Kidney glomerular epithelial cell (primary cell): ENCODE measurements at places on chromosomes 12 and 14.

DNA sequence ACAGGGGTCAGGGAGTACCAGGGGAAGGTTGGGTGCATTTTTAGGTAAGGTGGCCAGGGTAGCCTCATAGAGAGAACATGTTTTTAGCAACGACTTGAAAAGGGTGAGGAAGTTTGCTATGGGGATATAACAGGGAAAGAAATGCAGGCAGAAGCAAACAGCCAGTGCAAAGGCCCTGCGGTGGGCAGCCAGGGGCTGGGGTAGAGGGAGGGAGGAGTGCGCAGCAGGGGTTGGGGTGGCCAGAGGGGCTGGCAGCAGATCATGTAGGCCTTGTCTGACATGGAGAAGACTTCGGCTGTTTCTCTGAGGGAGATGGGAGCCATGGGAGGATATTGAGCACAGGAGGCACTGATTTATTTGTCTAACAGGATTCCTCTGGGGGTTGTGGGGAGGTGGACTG is 242.5 kb downstream of the RBM19 start:
- DNase-seq = no peak

GRCh38 chr14:23392613-23393012 is 15.5 kb downstream of the MYH6 start:
- DNase-seq = no peak

GRCh38 chr14:66163023-66163422 is 323.1 kb upstream of the CCDC196 start:
- no peak for DNase-seq

- no peak for DNase-seq
Observed at GRCh38 chr12:48151103-48151771, 6.1 kb downstream of the ASB8 start.

- DNase-seq = peak; percentile 74
Observed at GRCh38 chr14:59189091-59189785, 771 bp downstream of the DAAM1 start.

DNA sequence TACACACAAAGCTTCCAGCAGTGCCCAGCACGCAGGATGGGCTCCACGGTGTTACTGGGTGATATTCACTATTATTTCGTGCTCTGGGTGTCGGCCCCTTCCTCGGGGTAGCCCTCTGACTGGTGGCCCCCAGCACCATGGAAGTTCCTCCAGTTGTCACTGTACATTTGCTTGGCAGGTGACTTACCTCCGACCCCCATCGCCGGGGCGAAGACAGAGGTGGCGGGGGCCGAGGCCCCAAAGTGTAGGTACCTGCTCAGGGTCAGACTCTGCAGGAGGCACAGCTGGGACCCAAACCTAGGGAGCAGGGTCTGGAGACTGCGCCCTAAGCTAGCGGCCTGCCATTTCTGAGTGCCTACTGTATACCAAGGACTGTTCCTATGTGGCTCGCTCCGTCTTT is 98.9 kb downstream of the RFLNA start:
- no peak for DNase-seq

DNA sequence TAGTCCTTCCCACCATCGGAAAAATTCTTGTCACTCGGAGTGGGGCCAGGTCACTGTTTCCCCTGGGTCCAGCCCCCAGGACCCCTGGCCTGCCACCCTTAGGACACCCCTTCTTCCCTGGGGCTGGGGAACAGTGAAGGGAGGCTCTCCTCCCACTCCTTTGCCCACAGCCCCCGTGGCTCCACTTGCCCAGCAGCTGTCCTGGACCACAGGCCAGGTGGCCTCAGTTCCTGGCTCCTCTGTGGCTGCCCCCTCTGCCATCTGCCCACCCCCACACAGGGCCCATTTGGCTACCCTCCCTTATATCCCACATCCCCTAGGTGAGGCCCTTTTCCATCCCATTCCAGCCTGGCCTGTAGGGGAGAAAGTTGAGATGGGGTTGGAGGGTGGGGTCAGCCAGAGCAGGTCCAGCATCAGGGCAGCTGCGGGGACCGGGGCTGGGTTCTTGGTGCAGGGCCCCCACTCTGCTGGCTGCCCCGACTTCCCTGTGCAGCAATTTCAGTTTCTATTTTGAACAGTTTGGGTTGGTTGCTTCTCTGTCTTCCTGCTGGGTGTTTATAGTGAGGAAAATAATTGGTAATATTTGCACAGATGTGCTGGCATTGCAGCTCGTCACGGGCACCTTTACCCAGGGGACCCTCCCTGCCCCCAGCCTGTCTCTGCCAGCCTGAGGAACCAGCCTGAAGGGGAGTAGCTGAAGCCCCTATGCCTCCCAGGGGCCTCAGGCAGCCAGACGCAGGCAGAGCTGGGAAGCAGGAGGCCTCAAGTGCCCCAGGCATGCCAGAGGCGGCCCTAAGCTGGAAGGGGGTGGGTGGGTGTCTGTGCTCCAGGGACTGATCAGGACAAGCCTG is 23.4 kb downstream of the SYNDIG1L start:
- DNase-seq = no peak

DNA sequence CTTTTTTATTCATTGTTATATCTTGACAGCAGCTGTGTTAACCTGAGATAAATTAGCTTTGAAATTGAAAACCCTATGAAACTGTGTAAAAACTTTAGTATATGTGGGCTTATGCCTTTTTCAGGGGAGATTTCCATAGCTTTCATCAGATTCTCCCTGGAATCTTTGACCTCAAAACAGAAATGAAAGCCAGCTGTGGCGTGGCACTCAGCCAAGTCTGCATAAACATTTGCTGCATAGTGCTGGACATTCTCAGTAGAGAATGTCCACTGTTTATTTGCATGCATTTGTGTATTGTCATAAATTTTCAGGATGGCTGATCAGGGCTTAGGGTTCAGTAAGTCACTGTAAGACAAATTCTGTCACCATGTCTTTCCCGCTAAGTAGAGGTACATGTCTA is 115.3 kb upstream of the NAP1L1 start:
- no peak for DNase-seq

- DNase-seq = no peak
Observed at GRCh38 chr14:49052521-49052920, 533.7 kb downstream of the RPS29 start.

DNA sequence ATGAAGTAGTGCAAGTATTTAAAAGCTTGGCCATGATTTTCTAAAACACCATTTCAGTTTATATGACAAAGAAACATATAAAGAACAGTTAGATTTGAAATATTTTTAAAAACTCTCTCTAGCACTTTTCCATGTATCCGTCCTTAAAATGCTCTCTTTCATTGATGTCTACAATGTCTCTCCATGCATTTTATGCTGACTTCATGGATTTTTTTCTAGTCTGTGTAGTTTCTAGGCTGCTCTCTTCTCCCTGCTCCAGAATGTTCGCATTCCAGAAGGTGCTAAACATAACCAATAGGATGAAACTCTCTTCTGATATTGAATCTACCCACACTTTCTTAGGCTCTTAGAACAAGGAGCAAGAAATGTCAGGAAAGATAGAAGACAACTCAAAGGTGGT is 124.8 kb downstream of the PLCZ1 start:
- no peak for DNase-seq

GRCh38 chr14:27181333-27181732 is 583.5 kb upstream of the NOVA1 start:
- DNase-seq = no peak

DNA sequence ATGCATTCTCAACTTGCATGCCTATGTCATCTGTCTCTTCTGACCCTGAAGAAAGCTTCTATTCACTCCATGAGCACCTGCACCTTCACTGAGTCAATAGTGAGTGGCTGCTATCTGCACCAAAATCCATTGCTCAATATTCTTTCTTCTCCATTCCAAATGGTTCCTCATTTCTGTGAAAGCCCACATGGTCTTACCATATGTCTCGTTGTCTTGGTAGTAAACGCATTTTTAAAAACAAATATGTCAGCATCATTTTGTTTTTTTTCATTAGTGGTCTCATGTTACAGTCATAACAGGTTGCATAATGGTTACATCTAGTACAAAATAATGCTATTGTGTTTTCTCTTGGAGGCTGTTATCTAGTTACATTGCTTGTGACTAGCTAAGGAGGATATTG is 106.9 kb upstream of the CPM start:
- no peak for DNase-seq

DNA sequence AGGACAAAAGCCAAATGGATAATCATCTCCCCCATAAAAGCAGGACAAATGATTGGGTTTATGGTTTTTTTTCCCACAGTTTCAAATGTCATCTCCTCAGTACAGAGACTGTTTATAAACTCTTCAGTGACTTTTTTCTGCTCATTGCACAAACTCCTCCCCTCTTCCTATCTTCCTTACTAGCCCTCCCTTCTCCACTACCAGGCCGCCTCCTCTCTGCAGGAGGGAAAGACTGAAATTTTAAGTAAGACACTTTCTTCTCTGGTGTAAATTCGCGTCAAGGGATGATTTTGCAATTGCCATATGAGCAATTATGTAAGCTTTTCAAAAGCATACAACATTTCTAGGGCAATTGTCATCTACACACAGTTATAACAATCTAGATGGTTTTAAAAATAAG is 37.0 kb downstream of the BTG1 start:
- no peak for DNase-seq

GRCh38 chr14:67940486-67941455 is 121.2 kb downstream of the RAD51B start:
- peak; percentile 15 for DNase-seq

DNA sequence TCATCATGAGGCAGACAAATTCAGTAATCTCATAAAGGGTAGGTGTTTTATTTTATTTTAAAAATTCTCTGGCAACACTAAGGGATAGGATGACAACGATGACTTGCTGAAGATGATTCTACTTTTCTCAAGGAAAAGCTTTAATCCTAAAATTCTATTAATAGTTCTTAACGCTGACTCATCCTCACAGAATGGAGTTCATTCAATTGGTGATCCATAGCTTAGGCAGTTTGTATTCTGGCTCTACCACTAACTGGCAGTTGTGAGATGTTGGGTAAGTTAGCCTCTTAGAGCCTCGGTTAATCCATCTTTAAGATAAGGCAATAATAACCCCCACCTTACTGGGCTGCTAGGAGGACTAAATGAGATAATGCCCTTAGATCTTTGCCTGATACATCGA is 116.3 kb downstream of the RTN1 start:
- no peak for DNase-seq

DNA sequence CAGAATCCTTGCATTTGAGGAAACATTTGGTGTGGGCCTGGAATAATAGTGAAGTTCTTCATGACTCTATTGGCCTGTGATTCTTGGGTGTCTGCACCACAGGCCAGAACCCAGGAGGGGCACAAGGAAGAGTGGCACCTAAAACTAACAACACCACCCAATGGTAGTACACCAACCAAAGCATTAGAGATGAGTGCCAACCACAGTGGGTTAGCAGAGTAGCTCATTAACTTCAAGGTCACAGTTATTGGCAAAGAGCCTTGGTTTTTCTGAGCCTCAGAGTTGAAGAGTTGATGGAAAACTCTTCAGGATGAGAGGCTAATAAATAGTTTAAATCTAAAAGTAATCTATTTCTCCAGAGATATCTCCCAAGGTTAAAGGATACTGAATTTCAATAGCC is 57.0 kb downstream of the HELB start:
- no peak for DNase-seq

- DNase-seq = no peak
Observed at GRCh38 chr12:18888047-18888446, 150.1 kb downstream of the CAPZA3 start.

GRCh38 chr14:64879635-64880220 is at the start of gene SPTB:
TSS of gene SPTB (minus strand) at chr14:64879907. CDS start at chr14:64823094, 56,813 bp downstream.
- DNase-seq = no peak

- peak; percentile 16 for DNase-seq
Observed at GRCh38 chr12:6765048-6765633, 1.0 kb upstream of the PTMS start.

GRCh38 chr12:24901576-24902461 is 47.1 kb downstream of the BCAT1 start:
- DNase-seq = no peak

DNA sequence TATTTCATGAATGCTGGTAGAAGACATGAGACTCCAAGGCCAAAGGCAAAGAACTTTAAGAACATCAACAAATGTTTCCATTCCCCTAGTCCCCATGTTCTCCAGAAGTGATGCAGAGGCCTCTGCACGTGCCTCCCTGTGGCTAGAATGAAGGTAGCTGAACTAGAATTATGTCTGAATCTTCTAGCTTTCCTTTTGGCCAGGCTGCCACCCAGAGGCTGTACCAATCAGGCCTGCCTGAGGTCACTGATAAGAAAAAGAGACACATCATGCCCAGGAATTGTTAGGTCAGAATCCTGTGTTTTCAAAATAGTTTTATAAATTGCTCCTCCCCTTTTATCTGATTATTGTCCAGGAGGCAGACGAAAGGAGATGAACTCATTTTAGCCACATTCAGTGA is 188.0 kb upstream of the SLC16A7 start:
- no peak for DNase-seq

DNA sequence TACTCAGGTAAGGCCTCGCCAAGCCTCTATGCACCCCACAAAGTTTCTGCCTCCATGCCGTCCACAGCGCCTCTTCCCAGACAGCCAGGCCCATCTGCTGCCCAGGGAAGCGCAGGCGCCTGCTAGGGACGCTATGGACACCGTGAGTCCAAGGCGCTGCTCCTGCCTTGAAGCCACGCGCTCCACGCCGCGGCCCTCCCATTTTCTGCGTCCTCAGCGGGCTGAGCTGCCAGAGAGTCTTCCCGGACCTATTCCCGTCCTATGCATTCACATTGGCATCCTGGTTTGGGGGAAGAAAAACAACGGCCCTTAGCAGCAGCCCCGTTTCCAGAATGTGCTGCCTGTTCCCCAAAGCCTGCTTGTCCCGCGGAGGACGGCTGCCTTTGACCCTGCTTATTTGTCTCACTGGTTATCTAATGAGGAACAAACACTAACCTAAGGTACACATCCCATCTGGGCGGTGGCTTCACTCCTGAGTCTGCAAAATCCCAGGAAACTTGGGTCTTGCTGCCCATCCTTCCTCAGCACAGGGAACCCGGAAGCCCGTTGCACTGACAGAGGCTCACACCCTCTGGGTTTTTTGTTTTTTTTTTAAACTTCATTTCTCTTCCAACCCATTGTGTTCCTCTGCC is 38.0 kb downstream of the MMAB start:
- DNase-seq = no peak

DNA sequence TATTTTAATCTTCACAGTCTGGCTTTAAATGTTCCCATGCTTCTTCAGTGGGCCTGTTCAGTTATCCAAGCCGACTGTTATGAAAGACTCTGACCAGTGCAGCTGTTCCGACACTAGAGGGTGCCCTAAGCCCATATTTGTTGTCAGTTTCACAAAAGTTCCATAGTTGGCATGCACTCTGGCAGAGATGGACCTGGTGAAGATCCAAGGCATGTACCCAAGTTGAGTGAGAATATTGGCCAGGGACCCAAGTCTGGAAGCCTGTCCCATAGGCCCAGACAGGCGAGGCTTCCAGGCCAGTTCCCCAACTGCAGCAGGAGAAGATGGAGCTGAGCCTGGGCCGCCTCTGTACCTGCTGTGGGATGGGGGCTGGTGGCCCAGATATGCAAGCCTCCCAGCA is 27.4 kb upstream of the GUCY2C start:
- DNase-seq = no peak

GRCh38 chr14:32313844-32314376 is 15.2 kb upstream of the AKAP6 start:
- no peak for DNase-seq

DNA sequence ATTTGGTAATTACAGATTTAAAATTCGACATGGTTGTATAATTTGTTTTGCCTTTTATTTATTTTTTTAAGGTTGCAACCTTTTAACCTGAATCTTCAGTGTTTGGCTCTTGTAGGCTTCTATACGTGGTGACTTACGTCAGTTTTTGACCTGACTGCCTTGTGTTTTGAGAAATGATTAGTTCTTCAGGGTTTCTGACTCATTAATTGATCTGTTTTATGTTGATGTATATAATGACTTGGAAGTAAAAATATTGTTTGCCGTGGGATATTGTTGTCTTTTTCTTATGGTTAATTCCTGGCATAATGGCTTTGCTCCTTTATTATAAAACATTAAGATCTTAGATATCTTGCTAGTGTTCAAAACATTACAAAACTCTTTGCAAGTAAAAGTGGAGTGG is 2.5 kb downstream of the RASSF8 start:
- DNase-seq = no peak
